ENCODE measurements at places on chromosomes 13 and 19. TPM values are rescaled to one million over a fixed set of nuclear protein-coding genes. Genes with fewer than 3 reads are reported as not detected.

- DNase-seq = no peak
Observed at GRCh38 chr13:114111577-114111976, 20.8 kb downstream of the RASA3 start.

DNA sequence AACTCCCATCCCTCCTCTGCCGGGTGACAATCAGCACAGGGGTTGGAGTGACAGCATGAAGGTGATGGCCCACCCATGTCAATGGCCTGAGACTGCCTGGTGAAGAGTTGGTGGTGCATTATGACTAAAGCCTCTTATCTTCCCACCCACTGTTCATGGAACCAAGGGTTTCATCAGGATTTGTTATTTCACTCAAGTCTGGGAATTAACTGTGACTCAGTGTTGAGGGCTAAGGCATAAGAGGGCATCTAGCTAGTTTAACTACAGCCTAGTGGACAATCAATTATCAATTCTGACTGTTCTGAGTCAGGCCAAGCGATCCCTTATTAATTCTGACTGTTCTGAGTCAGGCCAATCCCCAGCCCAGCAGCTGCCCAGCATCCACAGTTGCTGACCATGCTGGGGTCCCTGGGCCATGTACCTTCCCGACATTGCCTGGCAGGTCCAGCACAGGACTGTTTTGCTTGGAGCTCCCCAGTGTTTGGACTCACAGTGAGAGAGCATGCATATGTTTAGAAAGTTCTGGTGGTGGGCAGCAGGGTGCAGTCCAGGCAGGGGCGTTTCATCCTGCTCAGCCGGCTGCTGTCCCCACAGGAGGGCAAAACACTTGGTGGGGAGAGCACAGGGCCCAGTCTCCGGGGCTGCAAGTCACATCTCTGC is 65.5 kb downstream of the RASL11A start:
- no peak for DNase-seq

- no peak for DNase-seq
Observed at GRCh38 chr19:4444765-4445741, 12.5 kb downstream of the UBXN6 start.

- no peak for DNase-seq
Observed at GRCh38 chr19:58083021-58083420, 15.0 kb downstream of the ZSCAN18 start.

Gene LRRC25
- 30.3 TPM for total RNA-seq

DNA sequence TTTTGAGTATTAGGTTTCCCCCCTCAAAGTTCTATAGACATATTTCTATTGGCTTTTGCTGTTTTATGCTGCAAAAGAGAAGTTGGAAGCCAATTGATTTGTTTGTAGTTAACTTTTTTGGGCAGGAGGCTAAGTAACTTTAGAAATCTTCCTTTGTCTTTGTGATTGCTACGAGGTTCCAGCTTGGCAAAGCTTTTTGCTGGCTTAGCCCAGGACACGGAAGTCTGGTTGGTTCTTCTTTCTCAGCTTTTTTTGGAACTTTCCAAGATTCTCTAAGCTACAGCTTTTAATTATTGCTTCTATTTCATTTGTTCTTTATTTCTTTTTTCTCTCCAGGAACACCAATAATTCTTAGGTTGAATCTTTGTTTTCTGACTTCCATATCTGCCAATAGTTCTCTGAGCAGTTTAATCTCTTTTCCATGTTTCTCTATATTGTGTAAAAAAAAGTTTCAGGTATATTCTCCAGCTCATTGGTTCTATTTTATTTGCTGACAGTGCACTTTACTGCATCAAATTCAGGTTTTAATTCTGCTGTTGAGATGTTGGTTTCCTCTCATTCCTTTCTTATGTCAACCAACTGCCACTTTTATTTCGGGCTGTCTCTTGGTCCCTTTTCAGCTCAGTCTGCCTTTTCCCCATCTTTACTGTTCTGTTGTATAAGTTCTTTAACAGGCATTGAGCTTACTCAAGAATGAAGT is 27.8 kb downstream of the MBNL2 start:
- DNase-seq = no peak

Gene ZNF560
- total RNA-seq = not detected

- peak; percentile 67 for DNase-seq
Observed at GRCh38 chr13:111228262-111229144, 91.9 kb upstream of the TEX29 start.

DNA sequence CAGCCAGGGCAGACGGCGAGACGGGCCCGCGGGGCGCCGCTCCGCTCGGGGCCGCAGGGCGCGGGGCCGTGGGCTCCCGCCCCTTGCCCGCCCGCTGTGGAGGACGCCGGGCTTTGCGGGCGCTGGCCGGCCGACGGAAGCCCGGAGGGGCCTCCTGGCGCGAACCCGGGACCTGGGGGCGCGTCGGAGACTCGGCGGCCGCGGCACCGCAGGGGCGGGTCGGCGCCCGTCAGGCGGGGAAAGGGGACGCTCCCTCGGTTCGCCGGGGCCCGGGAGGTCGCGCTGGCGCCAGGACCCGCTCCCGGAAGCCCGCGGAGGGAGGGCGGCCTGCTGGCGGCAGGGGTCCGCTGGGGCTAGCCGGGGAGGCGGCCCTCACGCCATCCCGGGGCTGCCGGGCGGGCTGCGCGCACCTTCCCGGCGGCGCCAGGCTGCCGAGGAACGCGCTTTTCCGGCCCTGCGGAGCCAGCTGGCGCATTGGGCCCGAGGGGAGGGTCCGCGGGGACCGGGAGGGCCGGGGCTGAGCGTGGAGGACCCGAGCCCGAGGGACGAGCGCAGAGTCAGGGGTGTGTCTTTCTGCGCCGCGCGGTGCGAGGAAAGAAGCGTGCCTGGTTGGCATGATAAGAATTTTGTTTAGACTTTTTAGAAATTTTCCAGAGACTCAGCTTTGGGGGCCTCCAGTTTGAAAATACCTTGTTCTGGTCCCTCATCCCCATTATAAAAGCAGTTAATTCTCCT is 511 bp downstream of the GARRE1 start:
- no peak for DNase-seq

Gene OR10H1
- total RNA-seq = not detected

DNA sequence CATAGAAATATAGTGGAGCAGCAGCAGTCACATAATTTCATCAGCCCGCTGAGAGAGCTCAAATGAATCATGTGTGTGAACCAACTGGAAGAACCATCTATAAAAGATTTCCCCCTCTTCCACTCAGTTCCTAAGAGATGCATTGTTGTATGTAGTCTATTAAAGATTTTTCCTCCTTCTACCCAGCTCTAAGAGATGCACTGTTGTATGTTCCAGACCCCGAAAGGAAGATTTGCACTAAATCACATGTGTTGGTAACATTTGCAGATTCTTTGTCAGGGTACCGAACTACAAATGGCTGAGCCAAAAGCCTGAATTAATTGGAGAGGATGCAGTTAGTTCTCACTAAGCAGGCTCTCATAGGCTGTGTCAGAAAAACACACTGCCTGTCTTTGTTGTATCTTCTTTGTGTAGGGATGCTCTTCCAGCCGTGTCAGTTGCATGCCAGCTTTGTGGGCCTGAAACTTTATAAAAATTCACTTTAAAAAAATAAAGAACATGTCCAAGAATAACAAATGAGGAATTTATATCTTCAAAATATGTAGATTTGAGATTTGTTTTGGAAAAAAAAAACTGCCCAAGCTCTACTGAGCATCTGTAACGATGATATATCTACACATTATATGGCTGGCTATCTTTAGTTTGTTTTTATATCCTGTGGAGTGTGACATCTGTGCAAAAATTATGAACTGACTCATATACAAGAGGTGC is 223.1 kb downstream of the MZT1 start:
- no peak for DNase-seq

DNA sequence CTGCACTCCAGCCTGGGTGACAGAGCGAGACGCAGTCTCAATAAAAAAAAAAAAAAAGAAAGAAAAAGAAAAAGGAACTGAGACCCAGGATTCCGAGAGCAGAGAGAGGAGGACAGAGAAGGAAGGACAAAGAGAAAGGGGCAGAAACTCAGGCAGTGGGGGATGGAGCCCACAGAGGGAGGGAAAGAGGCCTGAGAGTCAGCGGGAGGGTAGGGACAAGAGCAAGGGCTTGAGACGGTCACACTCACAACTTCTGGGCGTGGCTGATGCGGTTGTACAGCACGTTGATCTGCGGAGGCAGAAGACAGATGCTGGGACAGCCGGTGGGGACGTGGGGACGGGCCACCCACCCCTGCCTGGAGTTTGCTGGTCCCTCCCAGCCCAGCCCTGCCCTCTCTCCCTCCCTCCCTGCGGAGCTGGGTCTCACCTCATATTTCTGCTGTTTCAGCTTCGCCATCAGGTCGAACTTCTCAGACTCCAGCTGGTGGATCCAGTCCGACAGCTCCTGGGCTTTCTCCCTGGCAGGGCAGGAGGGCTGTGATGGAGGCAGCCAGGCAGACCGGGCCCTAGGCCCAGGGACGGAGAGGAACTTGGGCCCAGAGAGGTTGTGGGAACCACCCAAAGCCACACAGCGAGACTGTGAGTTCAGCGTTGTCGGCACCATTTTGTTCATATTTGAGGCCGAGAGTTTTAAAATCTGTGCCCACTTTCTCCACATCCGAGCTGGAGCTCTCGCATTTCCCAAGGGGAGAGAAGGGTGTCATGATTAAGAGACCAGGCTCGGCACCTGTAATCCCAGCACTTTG is 15.2 kb downstream of the TNNT1 start:
- no peak for DNase-seq

- no peak for DNase-seq
Observed at GRCh38 chr13:106918557-106918860, 350.6 kb upstream of the ARGLU1 start.

DNA sequence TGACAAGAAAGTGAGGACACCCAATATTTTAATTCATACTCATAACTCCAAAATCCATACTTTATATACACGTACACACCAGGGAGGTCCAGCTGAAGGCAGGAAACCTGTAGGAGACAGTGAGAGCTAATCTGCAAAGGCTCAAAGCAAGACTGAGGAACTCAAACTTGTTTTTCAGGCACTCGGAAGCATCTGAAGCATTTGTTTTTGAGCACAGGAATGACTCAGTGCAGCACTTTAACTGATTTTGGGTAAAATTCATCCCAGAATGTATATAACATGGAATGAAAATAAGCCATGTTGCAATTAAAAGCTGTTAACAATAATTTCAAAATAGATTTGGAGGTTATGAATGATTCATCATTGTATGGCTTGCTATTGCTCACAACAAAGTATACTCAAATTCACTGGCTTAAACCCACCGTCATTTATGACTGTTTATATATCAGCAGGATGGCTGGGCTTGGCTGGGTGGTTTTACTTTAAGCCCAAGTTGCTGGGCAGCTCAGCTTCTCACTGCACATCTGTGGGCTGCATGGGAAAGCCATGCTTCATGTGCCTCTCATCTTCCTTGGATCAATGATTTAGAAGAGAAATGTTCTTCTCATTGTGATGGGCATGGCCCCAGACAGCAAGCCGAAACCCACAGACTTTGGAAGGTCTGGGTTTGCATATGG is 177.0 kb downstream of the RFC3 start:
- no peak for DNase-seq

- DNase-seq = no peak
Observed at GRCh38 chr19:11197291-11198174, at the start of gene KANK2. KANK2 (minus strand) TSS chr19:11197545; CDS start chr19:11194511, 3,034 bp downstream.

GRCh38 chr13:94607939-94608338 is 6.3 kb downstream of the GPR180 start:
- no peak for DNase-seq

Gene KLK15
- not detected for total RNA-seq

DNA sequence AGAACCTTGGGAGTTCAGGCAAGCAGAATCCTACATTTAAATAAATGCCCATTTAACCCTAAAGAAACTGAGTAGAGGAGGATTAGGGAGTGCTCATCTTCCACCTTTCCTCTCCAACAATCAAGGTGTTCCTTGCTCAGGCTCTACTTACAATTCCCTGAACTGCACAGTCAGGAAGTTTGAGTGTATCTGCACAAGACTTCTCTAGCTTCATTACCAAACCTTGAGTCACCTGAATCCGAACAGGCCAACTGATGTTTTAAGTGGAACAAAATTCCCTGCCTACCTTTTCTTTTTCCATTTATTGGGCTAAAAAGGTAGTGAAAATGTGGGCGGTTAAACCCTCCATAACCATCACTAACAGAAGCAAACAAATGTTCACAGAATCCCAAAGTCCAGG is 78.3 kb downstream of the FOXO1 start:
- DNase-seq = no peak

DNA sequence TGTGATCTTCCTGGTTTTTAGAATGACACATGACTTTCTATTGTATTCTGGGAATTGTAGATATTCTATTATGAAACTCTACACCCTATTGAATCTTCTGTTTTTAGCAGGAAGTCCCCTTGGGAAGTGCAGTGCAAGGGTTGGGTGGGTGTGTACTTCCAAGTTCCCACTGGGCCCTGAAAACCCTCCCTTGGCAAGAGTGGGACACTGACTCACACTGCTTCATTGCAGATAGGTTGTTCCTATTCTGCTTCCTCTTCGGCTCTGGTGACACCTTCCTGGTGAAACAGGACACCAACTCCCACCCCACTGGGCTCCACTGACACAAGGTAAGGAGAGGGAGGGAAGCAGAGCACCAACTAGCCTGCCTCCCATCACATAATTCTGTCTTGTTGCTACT is 121.8 kb downstream of the KCTD12 start:
- no peak for DNase-seq

GRCh38 chr13:97475011-97475410 is 41.0 kb downstream of the RAP2A start:
- DNase-seq = no peak

GRCh38 chr19:38869836-38870607 is 8.1 kb downstream of the RINL start:
- no peak for DNase-seq

- DNase-seq = no peak
Observed at GRCh38 chr13:37665420-37665819, 66.9 kb upstream of the POSTN start.

Gene GARIN5A
- total RNA-seq = 0.56 TPM

Gene FBXO17
- total RNA-seq = 31.7 TPM

GRCh38 chr19:1361601-1362386 is 21.9 kb upstream of the NDUFS7 start:
- no peak for DNase-seq

GRCh38 chr13:61162106-61162505 is 253.5 kb downstream of the PCDH20 start:
- no peak for DNase-seq

GRCh38 chr13:64127856-64128255 is 2712.2 kb upstream of the PCDH20 start:
- no peak for DNase-seq

- DNase-seq = no peak
Observed at GRCh38 chr13:79440958-79441528, 35.0 kb upstream of the RBM26 start.

Gene PLEKHF1
- 56.2 TPM for total RNA-seq
